ENCODE measurements at places on chromosomes 2 and 18.

- no peak for DNase-seq
Observed at GRCh38 chr2:158049129-158049855, 52.4 kb upstream of the UPP2 start.

DNA sequence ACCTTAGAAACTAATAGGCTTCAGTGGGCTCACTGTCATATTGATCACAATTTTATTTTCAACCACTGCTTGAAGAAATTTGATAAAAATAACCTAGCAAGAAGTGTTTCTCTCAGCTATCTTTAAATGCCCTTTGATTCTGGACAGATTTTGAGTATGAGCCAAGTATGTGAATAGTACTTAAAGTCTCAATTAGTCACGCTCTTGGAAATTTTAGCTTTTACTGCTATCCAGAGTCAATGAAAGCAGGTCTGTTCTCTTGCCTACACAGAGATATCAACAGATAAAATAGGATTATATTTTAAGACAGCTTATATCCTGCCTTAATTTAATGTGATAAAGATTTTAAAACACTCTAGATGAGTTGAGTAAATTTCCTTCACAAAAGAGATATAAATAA is 337.3 kb downstream of the CBLN2 start:
- no peak for DNase-seq

DNA sequence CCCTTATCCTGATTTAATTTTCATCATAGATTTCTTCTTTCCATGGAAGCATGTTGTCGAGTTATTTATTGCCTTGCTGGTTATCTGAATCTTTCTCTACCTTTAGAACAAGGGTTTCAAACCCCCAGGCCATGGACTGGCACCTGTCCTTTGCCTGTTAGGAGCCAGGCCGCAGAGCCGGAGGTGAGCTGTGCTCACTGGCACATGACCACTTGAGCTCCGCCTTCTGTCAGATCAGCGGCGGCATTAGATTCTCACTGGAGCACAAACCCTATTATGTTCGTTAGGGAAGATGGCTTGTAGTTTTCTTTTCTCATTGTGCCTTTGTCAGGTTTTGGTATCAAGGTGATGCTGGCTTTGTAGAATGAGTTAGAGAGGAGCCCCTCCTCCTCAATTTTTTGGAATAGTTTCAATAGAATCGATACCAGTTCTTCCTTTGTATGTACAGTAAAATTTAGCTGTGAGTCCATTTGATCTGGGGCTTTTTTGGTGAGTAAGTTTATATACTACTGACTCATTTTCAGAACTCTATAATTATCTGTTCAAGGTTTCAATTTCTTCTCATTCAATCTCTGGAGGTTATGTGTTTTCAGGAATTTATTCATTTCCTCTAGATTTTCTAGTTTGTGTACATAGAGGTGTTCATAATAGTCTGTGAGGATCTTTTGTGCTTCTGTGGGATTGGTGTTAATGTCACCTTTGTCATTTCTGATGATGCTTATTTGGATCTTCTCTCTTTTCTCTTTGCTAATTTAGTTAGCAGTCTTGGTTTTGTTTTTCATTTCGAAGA is 668.0 kb upstream of the FAM98A start:
- DNase-seq = no peak

- DNase-seq = no peak
Observed at GRCh38 chr2:183998041-183998796, 600.1 kb upstream of the ZNF804A start.

GRCh38 chr2:28608500-28609424 is 112.9 kb downstream of the PLB1 start:
- DNase-seq = no peak

- DNase-seq = no peak
Observed at GRCh38 chr2:147211484-147211883, 633.3 kb upstream of the ACVR2A start.

DNA sequence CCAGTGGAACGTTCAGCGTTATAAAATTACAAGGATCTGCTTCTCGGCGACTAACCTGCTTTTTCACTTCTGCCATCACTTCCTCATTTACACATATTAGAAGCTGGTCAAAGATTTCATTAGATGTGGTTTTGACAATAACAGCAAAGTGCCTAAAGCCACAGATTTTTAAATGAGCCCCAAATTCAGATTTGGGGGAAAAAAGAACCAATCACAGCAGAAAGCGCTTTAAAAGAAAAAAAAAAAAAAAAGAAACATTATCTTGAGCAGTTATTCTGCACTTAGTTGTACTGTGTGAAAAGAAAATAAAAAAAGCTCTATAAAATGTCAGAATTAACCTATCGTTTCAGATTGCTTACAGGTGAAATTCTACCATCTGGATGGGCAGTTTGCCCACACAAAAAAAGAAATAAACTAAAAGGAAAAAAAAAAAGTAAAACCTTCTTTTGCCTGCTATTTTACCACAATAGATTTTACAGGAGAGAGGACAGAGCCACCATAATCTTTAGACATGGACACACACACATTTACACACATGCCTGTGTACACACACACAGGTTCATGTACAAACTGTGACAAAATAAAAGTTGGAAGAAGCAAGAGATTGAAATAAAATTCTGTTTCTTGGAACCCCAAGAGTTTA is 167.2 kb downstream of the TCF4 start:
- DNase-seq = no peak

DNA sequence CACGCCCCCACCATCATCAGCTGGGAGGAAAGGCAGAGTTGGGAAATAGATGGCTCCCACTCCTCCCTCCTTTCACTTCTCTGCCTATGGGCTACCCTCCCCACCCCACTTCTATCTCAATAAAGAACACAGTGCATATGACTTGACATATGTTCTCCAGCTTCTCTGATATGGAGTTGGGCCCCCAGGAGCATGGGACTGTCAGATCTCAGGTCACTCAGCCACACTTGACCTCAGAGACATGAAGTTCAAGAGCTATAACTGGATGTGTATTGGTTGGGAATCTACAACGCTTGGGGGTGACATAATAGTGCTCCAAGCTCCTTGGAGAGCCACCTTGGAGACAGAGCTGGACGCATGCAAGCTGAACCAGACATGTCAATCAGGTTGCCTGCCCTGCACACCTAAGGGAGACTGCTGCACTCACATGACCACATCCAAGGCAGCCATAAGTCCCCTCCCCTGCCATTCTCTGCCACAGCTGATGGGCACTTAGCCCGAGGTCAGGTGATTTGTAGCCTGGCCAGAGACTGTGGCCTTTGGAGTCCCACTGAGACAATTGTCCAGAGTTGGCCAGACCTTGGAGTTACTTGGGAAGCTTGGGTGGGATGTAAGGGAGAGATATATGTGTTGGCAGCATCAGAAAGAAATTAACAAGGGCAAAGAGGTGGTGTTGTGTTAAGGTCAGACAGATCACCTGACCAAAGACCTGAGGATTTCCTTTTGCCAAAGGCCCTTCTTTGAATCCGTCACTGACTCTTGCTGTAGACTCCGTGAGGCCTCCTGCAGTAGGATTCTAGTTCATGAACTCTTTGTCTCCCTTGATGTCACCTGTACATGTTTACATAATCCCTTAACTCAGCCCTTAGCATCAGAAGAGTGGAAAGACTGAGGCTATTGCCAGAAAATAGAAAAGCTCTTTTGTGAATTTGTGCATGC is 3.7 kb downstream of the INHA start:
- DNase-seq = no peak

DNA sequence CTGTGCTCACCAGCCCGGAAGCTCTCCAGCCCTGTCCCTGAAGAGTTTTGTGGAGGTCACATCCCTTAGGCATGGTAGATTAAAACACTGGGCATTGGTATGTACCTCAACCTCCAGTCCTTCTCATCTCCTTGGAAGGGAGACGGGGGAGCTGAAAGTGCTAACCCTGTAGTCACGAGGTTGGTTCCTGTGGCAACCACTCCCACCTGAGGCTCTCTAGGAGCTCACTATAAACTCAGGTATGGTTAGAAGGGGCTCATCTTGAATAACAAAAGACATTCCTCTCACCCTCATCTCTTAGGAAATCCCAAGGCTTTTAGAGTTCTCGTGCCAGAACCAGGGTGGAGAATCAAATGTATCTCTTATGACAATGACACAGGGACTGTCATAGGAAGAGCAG is 43.0 kb upstream of the MGAT4A start:
- DNase-seq = no peak

- no peak for DNase-seq
Observed at GRCh38 chr2:238910751-238911351, 63.0 kb downstream of the TWIST2 start.

GRCh38 chr2:179434357-179434756 is 169.7 kb upstream of the SESTD1 start:
- DNase-seq = no peak

DNA sequence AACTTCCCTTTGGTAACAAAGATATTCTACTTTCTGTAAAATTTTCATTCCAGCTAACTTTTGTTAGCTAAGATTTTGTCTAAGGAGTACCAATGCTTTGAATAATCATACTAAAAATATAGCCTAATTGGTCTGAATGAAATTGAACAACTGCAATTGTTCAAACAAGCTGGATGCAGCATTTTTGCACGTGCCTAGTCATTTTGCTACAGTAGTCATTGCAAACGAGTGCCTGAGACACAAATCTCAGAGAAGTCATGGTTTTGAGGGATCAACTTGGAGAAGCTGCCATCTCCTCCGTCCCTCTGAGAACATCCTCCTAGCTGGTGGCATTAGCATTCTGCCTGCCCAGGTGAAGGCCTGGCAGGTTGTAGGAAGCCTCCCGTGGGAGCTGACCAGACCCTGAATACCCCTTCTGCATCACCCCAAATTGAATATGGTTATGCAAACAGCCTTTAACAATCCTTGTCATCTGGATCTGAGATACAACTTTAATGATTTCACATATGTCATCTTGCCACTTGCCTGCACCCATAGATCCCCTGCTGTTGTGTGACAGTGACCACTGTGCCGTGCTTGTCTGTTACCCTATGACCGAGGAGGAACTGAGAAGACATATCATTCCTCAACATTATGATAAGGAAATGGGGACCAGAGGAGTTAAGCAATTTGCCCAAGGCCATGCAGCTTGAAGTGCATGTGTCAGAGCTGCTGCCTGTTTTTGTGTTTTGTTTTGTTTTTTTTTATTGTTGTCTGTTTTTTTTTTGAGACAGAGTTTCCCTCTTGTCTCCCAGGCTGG is 29.1 kb upstream of the MGAT4A start:
- no peak for DNase-seq

DNA sequence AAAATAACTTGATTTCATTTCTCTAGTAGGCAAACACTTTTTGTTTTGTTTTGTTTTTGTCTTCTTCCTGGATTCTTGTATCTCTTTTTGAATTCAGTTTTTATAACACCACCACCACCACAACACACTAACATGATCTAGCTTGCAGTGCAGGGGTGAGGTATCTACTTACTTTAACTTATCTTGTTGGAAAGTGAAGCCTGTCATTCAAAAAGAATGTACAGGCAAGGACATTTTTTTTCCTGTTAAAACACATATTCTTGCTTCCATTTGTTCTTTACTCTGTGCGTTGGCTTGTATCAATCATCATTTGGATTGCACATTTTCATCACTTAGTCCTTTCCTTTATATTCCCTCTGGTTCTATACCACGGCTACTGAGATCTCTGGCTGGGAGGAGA is 824.2 kb downstream of the PLCL1 start:
- DNase-seq = no peak

DNA sequence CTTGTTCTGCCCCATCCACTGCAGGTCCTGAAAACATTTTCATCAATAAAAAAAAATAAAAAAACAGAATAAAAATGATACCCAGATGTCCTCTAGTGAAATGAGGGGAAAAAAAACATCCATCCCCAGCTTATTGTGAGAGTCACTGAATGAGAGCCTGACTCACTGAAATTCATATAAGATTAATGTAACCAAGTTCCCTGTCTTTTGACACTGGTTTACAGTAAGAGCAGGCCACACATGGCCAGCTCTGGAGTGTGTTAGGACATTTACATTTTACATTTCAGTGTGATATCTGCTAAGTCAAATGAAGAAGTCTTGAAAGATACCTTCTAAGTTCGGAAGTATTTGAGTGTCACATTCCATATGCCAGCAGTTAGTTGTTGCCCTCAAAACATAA is 21.1 kb upstream of the IL18R1 start:
- no peak for DNase-seq

DNA sequence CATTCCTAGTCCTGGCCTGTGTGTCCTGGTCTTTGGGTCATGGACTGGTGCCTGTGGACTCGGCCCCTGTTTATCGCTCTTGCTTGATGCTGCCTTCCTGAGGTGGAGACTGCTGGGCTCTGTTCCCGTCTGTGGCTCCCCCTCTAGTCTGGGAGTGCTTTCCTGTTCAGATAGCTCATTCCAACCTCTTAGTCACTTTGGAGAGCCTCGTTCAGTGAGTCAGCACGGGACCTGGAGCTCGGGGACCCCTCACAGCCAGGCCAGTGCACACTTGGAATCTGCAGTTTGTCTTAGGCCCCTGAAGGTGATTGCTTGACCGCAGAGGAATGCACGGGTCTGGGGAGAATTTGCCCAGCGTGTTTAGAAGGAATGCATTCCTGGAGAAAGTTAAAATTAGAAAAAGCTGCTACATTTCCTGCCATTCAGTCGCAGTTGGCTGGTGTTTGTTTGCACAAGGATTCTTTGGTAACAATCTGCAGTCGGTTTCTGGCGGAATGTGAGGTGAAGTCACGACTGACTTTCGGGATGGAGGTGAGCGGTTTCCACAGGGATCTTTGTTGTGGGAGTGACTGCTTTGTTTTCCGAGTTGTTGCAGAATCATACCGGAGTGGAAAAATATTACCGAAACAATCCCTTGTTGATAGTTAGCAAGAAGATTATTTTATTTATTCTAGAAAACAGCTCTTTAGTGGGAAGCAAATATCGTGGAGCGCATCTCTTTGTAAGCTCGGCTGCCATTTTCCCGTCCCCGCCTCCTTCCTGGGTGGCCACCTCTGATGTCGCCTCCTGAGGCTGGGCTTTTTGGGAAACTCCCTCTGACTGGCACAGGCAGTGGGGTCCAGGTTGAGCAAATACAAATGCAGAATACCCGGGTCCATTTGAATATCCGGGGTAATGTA is 29.6 kb downstream of the SH3BP4 start:
- DNase-seq = no peak

- DNase-seq = no peak
Observed at GRCh38 chr2:97819754-97820153, 106.4 kb downstream of the ZAP70 start.

DNA sequence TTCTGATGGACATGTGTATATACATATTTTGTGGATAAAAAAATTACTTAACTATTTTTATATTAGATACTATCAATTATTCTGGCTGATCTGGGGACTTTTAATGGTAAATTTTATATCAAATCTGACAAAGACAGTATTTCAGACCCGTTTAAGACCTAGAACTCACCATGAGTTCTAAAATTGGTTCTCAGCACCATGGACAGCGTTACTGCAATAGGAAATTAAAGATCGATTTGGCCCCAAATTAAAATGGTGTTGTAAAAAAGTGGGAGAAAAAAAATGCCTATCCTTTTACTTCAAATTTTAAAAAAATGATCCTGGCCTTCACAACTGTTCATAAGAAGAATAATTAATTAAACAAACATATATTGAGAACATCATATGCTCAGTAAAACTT is 919 bp upstream of the SCN2A start:
- no peak for DNase-seq

DNA sequence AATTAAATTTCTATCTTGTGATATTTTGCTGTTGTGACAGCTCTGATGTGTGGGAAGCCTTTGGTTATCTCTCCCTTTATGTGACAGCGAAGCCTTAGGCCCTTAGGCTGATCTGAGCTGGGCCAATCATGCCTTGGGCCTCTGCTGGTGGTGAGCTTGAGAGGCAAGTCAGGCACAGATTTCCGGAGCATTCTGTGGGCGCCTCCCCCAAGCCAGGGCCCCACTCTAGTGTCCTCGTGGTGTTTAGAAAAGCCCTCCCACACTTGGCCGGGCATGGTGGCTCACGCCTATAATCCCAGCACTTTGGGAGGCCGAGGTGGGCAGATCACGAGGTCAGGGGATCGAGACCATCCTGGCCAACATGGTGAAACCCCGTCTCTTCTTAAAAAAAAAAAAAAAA is 239.8 kb downstream of the SH3RF3 start:
- no peak for DNase-seq

GRCh38 chr2:111710085-111710484 is 173.9 kb downstream of the ANAPC1 start:
- no peak for DNase-seq
